ENCODE measurements at places on chromosomes 7 and 10.

DNA sequence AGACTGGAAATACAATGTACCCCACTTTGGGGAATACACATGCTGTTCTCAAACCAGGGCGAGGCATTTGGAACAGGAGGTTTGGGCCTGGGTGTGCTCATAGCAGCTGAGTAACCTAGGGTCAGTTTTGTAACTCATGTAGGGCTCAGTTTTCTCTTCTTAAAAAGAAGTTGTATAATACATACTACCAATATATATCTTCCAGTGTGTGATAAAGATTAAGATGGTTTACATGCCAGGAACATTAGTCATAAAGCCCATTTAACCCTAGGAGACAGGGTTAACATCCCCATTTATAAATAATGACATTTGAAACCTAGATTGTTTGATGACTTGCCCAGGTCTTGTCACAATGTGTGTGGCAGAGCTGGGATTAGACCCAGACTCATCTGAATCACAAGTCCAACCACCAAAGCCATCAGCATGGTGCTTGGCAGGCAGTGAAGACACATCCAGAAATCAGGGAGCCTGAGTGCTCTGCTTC, 6.0 kb downstream of the AKR1B10 start:
- peak; percentile 37 for DNase-seq

DNA sequence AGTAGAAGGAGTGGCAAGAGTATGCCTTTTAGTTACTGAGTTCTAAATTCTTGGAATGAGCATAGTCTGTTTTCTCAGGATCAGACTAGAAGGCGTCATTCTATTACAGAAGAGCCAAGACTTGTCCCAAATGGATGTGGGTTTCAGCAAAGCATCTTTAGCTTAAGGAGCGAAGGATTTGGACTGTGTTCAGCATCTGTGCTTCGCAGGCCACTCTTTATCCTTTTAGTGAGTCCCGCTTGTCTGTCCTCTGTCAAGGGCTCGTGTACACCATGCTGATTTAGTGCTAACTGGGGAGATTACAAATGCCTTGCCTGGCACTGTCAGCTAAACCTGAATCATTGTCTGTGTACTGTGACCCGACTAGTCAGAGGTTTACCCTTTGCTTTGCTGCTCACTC, 465.7 kb downstream of the AUTS2 start:
- DNase-seq, result peak; percentile 24

- DNase-seq, result no peak
These were observed 26.2 kb upstream of the INHBA start for GRCh38 chr7:41729059-41729458.

DNA sequence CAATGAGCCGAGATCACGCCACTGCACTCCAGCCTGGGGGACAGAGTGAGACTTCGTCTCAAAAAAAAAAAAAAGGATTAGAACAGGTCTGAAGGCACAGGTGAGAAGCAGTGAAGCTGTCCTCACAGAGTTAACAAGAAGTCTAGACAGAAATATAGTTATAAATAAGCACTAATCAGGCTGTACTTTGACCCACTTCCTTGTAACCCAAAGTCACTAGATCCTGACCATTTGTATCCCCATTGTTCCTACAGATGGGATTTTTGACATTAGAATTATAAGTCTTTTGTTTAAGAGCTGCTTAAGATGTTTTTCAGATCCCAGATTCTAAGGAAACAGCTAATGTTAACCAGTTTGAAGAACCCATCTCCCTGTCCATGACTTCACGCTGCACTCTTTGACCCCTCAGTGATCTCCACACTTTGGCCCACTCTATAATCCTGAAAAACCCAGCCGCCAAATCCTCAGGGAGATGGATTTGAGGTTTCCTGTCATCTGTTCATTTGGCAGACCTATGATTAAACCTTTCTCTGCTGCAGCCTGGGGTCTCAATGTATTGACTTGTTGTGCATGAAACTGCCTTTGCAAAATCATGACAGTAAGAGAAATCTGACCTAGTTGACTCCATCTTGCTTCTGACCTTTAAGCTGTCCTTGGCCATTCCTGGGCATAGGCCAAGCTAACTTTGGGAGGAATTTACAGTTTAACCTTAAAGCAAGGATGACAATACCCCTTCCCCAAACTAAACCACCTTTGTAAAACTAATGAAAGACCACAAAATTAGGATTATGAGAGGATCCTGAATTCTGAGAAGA, 11.4 kb downstream of the SSMEM1 start:
- no peak for DNase-seq

DNA sequence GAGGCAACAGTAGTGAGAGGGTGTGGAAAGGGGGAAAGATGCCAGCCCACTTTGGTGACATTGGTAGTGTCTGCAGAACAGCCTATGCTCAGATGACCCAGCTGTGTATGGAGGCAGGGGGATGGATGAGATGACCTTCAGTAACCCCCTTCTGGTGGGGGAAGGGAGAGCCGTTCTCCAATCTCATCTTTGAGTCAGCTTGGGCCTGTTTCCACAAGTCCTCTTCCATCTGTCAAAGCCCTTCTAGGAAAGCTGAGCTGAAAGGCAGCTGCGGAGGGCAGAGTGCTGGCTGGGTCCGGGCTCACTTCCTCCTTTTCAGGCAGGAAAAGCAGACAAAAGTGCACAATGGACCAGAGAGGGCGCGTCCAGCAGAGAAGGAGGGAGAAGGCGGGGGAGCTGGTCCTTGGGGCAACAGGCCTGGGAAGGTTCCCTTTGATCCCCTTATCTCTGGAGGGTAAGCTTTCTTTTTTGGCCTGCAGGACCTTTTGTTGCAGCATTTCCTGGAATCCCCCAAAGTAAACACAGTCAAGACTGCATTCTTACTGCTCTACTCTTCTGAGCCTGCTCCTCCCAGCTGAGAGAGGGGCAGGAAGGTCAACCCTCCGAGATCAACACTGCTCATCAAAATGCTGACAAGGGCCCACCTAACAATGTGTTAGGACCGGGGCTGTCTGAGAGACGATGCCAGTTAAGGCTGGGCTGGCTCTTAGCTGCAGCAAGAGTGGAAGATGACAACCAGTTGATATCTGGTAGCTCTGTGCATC, 1.2 kb upstream of the LRMDA start:
- DNase-seq, result no peak

DNA sequence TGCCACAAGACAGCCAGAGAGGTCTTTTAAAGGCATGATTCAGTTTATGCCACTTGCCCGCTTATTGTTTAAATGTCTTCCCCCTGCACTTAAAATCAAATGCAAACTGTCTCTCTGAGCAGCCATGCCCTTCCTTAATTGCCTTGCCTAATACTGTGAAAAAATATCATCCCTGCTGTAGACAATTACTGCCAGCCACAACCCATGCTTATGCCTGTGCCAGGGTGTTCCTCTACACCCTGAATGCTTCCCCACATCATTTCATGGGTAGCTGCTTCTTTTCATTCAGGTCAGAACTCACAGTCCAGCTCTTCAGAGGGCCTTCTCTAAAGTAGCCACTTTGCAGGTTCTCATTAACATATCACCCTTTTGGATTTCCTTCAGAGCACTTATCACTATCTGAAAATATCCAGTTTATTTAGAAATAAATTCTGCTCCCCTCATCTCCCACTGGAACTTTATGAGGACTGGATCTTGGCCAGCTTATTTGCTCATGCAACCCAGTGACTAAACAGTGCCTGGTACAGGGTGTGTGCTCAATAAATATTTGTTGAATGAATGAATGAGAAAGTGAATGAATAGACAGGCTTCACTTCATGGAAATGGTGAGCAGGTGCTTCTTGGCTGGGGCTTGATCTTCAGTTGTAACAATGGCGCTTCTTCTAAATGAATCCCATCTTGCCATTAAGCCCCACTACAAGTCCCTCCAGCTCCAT, 162.4 kb upstream of the MDFIC start:
- no peak for DNase-seq

DNA sequence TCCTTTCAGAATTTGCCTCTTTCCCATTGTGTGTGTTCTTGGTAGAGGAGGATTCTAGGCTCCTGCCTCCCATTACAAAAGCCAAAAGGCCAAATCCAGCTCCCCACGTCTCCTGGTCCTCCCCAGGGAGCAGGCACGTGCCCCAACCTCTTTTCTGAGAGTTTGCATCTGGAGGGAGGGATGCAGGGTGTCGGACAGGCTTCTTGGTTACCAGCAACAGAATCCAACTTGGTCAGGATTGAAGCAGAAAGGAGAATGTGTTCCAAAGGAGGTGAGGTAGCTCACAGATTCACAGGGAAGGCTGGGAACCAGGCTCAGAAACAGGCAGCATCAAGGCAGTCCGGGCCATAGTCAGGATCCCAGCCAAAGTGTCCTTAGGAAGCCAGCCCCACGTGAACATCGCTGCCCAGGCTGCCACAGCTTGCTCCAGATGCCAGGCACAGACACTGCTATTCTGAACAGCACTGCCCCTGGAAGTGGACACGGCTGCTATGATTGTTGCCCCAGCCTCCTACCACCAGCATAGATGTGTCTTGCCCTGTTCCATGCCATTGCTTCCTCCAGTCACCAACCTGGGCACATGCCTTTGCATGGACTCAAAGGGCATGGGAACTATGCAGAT, 264.2 kb upstream of the ZMIZ1 start:
- DNase-seq, result no peak

GRCh38 chr7:102287111-102287980, 678 bp downstream of the SH2B2 start:
- DNase-seq, result no peak

- no peak for DNase-seq
These were observed 11.2 kb downstream of the WDFY4 start for GRCh38 chr10:48695636-48696534.

GRCh38 chr10:108663587-108663986, 1259.7 kb downstream of the XPNPEP1 start:
- no peak for DNase-seq

GRCh38 chr7:139059905-139060304, 24.1 kb upstream of the ZC3HAV1L start:
- DNase-seq, result no peak

DNA sequence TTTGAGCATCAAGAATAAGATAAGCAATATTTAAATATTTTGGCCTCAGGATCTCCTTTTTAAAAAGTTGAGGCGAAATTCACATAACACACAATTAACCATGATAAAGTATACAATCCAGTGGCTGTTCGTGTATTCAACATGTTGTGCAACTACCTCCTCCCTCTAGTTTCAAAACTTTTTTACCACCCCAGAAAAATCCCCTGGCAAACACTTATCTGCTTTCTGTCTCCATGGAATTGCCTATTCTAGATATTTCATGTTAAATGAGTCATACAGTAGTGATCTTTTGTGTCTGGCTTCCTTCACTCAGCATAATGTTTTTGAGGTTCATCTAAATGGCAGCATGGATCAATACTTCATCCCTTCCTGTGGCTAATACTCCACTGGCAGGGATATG, 31.8 kb upstream of the IL15RA start:
- DNase-seq, result peak; percentile 38

DNA sequence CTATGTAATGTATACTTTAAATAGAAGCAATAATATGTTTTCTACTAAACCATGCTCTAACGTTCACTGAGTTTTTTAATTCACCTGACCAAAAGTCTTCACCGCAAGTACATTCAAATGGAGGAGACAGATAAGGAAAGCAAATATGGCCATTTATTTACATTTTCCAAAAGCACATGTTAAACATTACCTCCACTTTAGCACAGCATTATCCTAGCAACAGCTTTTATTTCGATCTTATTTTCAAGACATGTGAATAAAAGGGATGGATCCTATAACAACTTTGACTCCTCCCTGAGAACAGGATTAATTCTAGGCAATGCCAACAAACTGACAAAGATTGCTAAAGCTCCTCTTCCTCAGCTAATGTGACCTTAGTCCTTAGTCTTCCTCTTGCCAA, 11.5 kb upstream of the GRM8 start:
- DNase-seq, result no peak

- no peak for DNase-seq
These were observed 131.3 kb downstream of the CACNB2 start for GRCh38 chr10:18271491-18271890.

- DNase-seq, result no peak
These were observed 7.8 kb upstream of the BLNK start for GRCh38 chr10:96279191-96279641.

DNA sequence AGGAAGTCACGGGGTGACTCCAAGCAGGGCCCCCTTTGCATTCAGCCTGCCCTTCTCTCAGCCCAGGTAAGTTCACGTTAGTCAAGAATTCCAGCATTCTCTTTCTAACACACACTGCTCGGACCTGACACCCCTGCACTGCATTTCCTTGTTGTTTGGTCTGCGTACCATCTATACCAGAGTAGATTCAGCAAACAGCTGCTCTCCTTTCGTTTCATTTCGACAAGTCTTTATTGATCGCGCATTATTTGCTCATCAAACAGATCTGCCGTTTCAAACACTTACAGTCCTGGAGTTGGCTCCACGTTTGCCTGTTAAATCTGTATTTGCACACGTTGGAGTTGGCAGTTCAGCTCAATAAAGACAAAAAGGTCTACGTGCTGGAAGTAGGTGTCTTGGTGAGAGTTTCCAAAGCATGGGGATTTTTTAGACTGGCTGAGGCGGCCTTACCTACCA, 495.1 kb downstream of the RPS24 start:
- no peak for DNase-seq

DNA sequence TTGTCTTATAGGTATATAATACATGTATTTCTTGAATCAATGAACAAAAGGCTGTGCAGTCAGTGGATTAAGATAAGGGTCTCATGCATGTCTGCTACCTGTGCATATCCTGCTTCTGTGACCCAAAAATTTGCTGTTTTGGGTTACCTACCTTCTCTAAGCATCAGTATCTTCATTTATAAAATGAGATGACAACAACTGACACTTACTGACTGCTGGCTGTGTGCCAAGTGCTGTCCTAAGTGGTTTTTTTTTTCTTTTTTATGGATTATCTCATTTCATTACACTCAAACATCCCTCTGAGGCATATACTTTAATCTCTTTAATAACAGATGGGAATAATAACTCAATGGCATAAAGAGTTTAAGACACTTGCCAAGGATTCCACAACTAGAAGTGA, 2.1 kb downstream of the PDK4 start:
- DNase-seq, result no peak

- DNase-seq, result no peak
These were observed 103.1 kb downstream of the NRF1 start for GRCh38 chr7:129714514-129715063.

GRCh38 chr7:19113855-19114550, 3.4 kb downstream of the TWIST1 start:
- DNase-seq, result no peak

DNA sequence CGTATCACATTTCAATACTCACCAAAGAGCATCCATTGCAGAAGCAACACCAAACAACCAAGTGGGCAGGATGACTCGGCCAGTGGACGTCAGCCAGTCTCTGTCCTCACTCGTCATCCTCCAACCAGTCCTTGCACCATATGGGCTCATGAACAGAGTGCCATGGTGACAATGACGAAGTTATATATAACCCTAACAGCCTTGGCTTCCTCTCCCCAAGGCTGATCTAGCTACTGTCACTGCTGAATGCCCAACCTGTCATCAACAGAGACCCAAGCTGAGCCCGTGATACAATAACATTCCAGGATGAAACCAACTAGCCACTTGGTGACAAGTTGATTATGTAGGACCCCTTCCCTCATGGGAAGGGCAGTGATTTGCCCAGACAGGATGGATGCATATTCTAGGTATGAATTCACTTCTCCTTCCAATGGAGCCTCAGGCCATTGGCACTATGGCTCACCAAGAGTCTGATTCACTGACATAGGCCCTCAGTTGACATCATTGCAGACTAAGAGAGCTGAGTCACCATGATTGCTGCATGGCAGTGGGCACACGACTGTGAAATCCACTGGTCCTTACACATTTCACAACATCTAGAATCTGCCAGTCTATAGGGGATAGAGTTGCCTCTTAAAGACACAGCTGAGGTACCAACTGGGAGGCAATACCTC, 26.3 kb upstream of the PPIF start:
- peak; percentile 70 for DNase-seq
